ENCODE measurements at places on chromosomes 11 and 22.

GRCh38 chr11:88657076-88657738 lies 319.7 kb upstream of the CTSC start:
- DNase-seq, result no peak

- DNase-seq, result no peak
Observed at GRCh38 chr11:44306052-44306917, 3.7 kb downstream of the ALX4 start.

DNA sequence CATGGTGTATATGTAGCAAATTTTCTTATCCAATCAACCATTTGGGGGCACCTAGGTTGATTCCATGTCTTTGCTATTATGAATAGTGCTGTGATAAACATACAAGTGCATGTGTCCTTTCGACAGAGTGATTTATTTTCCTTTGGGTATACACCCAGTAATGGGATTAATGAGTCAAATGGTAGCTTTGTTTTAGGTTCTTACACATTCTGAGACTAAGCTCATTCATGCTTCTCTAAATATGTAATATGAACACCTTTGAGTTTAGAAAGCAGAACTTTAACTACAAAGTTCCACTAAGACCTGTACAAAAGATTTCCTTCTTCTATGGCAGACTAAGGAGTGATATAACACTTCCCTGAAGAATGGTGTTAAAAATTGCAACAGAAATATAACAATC lies 627.0 kb downstream of the KCNA4 start:
- no peak for DNase-seq

- no peak for DNase-seq
Observed at GRCh38 chr11:12618743-12619540, 55.3 kb upstream of the TEAD1 start.

DNA sequence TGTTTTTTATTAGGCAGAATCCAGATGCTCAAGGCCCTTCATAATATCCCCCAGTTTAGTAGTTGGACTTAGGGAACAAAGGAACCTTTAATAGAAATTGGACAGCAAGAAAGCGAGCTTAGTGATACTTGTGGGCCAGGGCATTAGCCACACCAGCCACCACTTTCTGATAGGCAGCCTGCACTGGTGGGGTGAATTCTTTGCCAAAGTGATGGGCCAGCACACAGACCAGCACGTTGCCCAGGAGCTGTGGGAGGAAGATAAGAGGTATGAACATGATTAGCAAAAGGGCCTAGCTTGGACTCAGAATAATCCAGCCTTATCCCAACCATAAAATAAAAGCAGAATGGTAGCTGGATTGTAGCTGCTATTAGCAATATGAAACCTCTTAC lies 1.4 kb downstream of the HBB start:
- no peak for DNase-seq

DNA sequence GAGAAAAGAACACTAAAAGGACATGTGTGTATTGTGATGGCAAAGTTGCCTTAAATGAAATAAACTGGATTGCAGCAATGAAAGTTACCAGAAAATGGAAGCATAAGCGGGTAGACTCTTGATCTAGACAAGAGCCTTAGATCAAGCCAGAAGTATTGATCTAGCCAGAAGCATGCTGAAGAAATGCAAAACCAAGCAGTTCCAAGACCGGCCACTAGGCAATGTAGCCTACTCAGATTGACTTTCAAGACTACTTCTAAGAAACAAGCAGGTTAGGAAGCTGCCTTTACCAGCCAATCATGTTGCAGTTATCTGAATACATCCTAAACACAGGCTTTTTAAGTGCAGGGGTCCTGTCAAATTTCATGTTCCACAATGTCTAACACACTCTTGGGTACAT lies 54.6 kb downstream of the KCNA4 start:
- no peak for DNase-seq
